ENCODE measurements at places on chromosomes 4 and X.

DNA sequence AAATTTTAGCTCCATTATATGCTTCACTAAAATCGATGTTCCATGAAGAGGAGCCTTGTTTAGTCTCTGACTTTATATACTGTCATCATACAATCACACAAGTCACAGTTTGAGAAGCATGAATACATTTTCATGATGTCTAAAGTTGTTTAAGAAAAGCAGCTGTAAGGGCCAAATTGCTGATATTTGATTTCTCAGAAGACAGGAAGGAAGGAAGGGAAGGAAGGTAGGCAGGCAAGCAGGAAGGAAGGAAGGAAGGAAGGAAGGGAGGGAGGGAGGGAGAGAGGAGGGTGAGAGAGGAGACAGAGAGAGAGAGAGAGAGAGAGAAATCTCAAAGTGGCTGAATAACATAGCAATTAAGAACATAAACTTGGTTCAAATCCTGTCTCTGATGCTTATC, 153.7 kb downstream of the RTL9 start:
- no peak for DNase-seq

- no peak for DNase-seq
Measured at GRCh38 chr4:69876071-69876470, 16.1 kb upstream of the SULT1E1 start.

DNA sequence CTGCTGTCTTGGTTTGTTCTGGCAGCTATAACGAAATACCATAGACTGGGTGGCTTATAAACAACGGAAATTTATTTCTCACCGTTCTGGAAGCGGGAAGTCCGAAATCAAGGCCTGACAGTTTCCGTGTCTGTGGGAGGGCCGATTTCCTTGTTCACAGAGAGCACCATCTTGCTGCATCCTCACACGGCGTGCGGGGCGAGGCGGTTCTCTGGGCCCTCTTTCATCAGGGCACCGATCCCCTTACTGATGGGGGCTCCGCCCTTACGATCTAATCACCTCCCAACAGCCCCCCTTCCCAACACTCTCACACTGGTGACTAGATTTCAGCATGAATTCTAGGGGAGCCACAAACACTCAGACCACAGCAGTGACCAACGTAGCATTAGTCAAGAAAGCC, 578.3 kb upstream of the FAT1 start:
- DNase-seq: no peak

DNA sequence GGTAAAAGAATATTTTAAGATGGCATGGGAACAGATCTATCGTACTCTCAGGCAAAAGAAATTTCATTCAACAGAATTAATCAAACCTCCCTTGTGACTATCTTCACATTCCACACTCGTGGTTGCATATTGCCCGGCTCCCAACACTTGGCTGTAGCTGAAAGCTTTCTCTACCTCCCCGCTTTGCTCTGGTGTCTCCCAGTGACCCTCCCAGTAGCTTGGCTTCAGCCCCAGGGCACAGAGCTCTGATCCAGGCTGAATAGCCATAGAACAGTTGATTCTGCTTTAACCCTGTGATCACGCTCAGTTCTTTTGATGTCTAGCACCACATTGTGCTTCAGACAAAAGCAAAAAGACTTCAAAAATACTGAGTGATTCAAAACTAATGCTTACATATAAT, 24.6 kb downstream of the SLC7A11 start:
- DNase-seq: no peak

DNA sequence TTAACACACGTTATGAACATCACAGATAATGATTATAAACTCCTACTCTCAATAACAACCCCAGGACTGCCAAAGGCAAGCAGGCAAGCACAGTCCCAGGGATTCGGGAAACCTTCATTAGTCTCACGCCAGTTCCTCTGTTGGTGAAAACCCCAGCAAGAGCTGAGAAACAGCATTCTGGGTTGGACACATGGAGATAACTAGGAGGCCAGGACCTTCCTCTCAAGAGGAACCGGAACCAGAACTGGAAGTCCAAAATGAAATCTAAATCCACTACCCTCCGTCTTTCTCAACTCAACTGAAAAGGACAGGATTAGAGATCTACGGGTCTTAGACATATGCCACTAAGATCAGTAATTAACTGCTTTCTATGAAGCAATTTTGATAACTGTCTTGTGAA, 3.8 kb downstream of the VEGFC start:
- DNase-seq: no peak

DNA sequence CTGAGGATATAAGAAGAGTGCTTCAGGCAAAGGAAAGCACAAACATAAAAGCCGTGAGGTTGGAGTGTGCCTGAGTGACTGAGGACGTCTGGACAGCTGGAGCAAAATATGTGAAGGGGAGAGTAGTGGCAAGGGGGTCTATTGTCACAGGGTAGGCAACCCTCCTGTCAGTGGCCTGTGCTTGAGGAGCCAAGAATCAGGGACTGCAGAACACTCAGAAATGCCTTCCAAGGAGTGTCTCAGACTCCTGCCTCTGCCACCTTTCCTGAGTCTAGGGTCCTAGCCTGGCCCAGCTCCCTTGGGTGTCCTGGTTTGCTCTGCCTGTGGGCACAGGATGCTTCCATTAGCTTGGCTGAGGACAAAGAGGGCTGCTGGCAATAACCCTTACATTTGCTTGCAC, 152.5 kb upstream of the PJA1 start:
- no peak for DNase-seq

DNA sequence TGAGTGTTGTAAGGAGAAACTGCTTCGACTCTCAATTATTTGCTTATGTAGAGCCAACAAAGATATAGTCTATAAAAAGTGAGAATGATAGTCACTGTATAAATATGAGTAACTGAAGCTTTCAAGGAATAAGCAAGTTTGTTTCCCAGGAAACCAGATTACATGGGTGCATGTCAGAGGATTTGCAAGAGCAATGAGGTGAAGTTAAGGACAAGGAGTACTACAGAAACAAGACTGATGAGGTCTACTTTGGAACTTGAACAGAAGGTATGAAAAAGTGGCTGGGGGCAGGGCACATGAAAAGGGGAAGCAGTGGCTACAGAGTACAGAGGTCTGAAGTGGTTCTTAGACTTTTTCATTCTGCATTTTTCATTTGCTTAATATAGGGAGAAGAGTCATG, 321.0 kb upstream of the CXXC4 start:
- DNase-seq: peak; percentile 36

DNA sequence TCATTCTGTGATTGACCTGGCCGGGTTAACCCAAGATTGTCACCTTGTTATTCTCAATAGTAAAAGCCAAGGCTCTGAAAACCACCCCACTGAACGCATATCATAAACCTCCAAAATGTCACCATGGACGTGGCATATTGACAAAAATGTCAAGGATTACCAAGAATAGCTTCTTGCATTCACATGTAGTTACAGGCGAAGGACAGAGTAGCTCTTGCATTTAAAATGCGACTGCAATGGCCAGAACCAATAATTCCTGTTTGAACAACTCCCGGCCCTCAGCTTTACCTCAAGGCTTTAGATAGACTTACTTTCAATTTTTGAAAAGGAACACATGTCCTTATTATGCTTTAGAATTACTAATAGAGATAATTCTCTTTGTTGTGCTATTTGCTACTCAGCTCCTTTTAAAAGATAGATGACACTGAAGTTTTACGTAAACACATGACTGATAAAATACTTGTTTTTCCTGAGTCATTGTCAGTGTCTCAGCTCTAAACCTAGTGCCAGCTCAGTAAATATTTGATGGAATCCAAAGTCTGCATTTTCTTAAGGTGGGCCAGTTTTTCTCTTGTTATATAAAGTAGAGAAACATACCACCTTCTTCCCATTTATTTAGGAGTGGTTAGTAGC, 66.3 kb downstream of the CLDN34 start:
- no peak for DNase-seq

Data from HL-60 (cell line).